BJ (cell line): ENCODE measurements at places on chromosomes 7 and 10.

DNA sequence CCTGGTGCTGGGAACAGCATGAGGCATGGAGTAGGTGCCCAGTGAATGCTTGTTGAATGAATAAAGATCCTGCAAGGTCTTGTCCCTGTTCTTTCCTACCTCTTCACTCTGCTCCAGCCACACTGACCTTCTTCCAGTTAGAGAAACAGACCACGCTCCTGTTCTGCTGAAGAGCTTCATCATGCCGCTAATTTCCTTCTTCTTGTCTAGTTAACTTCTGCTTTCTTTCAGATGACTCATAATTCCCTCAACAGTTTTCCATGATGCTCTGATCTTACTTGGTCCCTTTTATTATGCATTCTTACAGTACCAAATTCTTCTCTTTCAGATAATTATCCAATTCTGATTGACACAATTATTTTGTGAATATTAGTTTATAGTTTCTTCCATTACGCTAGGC lies 59.5 kb upstream of the C1QL3 start:
- no peak for DNase-seq

DNA sequence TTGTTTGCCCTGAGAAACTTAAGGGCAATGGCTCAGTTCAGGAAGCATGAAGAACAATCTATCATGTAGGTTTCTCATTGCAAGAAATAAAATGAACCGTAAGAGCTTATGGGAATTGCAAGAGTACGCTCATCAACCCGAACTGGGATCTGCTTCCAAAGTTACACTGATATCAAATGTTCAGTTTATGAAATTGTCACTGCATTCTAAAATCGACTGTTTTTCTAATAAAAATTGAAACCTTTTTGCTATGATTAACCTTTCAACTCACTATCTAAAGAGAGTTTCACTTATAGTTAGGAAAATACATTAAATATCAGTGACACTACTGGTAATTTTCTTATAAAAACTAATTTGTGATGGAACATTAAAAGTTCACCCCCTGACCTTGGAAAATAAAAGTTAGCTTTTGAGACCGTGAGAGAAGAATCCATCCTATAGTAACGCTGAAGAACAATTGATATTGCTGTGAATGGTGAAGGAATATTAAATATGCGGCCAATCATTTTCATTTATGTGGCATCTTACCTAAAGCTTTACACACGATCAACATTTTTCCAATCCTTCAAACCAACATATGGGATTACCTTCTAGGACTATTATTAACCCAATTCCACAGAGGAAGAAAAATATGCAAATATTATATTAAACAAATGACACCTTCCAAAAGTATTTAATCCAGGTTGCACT lies 2.2 kb downstream of the MEOX2 start:
- DNase-seq, result no peak

GRCh38 chr7:90290244-90291113 lies 30.6 kb downstream of the FAM237B start:
- no peak for DNase-seq

- DNase-seq, result no peak
These were observed 155.2 kb downstream of the ZNF365 start for GRCh38 chr10:62529396-62529795.

GRCh38 chr7:8773518-8773917 lies 340.1 kb downstream of the NXPH1 start:
- no peak for DNase-seq

- no peak for DNase-seq
These were observed 48.7 kb upstream of the FXYD4 start for GRCh38 chr10:43322769-43323168.

DNA sequence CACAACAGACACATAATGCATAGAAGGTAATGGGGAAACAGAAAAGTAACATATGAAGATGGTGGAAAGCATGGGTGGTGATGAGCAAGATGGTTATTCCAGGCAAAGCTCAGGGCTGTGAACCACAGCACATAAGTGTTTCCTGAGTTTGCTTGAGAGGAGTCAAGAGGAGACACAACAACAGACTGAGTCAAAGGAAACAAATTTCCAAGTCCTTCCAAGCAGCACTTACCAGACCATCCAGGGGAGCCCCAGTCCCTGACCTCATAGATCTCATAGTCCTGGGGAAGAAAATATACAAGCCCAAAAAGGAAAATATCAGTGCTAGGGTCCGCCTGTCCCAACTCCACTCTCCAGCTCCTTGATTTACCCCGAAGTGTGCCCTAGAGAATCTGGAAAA lies 216.6 kb upstream of the FZD1 start:
- no peak for DNase-seq
